ENCODE measurements at places on chromosomes 12 and 14. TPM values are rescaled to one million over a fixed set of nuclear protein-coding genes. Genes with fewer than 3 reads are reported as not detected.

The CD27 gene
- 0.26 TPM for total RNA-seq

The SOAT2 gene
- not detected for total RNA-seq

The CCDC175 gene
- 0.74 TPM for total RNA-seq

The IPO4 gene
- total RNA-seq, result 9.8 TPM

The ASCL1 gene
- total RNA-seq, result 0.32 TPM

Data from urinary bladder (tissue), 4 donors.